ENCODE measurements at places on chromosomes 3 and 15.

- DNase-seq, result no peak
These were observed 960 bp downstream of the MFN1 start for GRCh38 chr3:179348325-179349013.

DNA sequence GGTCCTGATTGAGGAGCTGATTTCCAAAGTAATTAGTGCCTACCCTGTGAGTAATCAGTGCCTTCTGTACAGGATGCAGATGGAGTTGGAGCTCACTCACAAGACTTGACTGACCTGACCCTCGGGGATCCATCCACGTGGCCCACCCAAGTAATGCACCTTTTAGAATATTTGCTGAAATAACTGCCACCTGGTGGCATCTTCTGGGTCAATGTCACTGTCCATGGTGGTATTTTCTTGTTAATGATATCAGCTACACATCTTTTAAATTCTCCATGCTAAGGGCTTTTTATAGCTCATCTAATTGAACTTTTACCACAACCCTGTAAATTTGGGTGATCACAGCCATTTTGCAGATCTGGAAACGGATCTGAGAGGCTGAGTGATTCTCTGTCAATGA is 74.3 kb upstream of the ANKRD34C start:
- DNase-seq, result peak; percentile 7

- DNase-seq, result peak; percentile 45
These were observed 77.1 kb downstream of the WDR76 start for GRCh38 chr15:43903864-43904290.

- no peak for DNase-seq
These were observed 10.0 kb downstream of the FAM107A start for GRCh38 chr3:58567251-58567515.

GRCh38 chr3:30694148-30694547 is 87.7 kb downstream of the TGFBR2 start:
- DNase-seq, result no peak

DNA sequence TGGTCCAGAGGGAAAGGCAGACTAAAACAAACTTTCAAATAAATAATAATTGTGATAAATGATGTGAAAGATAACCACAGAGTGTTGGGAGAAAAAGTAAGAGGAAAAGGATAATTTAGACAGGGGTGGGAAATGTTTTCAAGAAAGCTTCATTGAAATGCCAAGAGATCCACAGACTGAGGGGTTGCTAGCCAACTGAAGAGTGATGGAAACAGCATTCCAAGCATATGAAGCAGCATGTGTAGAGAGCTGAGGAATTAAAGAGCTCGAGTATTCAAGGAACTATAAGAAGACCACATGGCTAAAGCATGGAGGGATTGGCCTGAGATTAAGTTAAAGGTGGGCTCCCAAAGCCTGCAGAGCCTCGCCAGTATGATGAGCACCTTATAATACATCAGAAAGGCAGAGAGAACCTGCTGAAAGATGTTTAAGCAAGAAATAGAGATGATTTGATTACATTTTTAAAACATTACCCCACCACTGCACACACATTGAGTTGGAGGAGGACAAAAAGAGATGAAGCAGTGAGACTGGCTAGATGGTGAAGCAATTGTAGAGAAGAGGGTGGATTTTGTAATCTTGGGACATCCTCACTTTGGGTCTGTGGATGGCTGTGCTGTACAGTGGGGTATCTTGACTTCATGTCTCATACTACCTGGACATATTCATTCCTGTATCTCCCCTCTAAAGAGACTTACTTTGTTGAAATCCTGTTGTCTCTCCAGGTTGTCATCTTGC is 100.8 kb downstream of the STAC start:
- DNase-seq, result no peak

DNA sequence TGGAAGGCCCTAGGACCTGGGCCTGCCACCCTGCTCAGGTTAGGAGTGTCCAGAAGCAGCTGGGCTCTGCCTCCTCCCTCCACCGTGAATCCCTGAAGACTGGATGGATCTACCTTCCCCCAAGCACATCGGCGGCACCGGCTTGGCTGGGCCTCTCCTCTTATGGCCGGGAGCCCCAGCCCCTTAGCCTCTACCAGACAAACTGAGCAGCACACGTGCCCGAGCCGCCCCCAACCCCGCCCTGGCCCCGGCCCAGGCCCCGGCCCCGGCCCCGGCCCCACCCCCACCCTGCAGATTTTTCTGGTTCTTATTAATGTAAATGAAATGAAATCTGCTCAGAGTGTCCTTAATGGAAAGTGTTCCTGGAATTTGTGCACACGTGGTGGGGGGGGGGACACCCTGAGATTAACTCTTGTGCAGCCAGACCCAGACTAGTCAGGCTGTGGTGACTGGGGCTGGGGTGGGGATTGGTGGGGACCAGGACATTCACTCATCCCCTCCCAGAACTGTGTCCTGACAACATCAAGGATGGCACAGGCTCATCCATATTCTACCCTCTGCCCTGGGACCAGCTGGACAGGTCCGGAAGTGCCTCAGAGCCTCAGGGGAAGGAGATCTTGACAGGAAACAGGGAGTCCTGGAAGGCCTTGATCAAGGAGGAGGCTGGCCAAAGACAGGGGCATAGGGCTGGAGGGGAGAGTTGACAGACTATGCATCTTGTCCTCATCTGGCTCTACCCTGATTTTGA is 30.9 kb upstream of the SEMA3F start:
- DNase-seq, result no peak

GRCh38 chr3:112602217-112602838 is 38.6 kb downstream of the CCDC80 start:
- no peak for DNase-seq

GRCh38 chr3:58064923-58065638 is 56.9 kb downstream of the FLNB start:
- no peak for DNase-seq

- DNase-seq, result peak; percentile 69
These were observed 78.8 kb downstream of the MCF2L2 start for GRCh38 chr3:183349421-183350157.

DNA sequence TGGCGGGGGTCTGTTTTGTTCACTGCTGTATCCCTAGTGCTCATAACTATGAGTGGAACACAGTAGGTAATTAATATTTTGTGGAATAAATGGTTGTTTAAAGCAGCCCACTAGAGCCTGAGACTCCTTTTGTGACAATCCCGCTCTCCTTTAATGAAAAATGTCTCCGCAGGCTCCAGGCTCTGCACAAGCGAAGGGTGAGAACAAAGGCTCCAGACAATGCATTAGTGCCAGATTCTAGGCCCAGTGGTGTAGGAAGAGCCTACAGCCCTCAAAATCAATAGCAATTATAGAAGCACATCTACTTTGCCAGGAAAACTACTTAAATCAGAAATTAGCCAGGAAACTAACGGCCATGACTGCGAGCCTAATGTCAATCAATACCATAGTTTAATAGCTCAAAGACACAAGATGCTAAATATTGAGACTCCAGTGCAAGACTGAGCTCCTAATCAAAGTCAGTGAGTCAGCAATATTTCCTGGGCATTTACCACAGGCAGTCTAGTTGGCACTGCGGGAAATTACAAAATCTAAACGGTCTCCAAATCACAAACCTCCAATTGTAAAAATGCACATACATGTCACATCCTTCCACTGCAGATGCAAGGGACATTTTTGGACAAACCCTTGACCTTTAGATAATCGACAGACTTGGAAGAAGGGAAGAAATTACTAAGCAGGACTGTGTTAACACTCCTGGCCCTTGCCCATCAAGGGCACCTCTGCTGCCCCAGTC is 2.3 kb downstream of the ANXA2 start:
- no peak for DNase-seq

DNA sequence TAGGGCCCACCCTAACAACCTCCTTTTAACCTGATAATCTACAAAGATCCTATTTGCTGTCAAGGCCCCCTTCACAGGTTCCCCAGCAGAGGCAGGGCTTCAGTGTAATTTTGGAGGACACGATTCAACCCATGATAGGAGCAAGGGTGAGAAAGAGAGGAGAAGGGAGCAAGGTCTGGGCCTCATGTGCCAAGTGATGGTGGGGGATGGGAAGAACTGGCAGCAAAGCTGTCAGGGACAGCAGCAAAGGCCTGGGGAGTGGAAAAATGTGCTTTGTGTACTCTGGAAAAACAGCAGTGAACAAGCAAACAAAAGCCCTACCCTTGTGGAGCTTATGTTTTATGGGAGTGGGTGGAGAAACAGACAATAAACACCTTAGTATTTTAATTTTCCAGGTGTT is 2.7 kb upstream of the GALNT15 start:
- DNase-seq, result no peak

- no peak for DNase-seq
These were observed 393.7 kb upstream of the RGMA start for GRCh38 chr15:93482731-93483130.

GRCh38 chr15:53976844-53977392 is 1.3 kb upstream of the UNC13C start:
- DNase-seq, result no peak

DNA sequence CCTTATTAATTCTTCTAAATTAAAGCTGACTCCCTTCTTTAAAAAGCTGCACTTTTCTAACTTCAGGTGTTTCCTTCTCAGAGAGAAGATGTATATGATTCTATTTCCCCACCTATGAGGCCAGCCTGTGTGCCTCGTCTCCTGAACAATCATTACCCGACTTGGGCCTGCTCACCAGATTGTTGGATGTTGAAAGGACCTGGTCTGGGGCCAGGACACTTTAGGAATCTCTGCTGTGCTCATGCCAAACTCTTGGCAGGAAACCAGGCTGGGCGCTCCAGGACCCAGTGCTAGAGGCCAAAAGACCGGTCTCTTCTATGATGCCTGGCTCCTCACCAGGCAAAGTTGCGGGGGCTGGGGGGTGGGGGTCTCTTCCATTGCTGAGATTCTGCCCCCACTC is 16.9 kb upstream of the LRRC31 start:
- DNase-seq, result no peak

DNA sequence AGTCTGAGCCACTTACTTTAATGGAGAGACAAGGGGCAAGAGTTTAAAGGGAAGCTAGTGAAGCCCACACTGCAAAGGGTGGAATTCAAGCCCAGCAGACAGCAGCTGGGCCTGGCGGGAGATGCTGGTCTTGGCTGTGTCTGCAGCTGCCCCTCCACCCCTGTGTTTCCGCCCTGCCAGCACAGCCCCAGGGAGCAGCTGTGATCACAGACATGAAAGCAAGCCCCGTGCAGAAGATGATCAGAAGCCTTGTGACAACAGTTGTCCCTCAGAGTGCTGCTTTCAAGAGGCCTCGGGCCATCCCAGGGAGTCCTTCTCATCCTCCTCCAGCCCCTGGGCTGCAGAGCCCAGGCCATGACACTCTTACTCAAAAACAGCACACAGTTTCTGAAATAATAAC is 24.1 kb upstream of the SLC6A1 start:
- DNase-seq, result no peak

GRCh38 chr3:172982736-172983364 is 158.2 kb downstream of the SPATA16 start:
- peak; percentile 3 for DNase-seq

- DNase-seq, result no peak
These were observed 90.3 kb downstream of the MEX3B start for GRCh38 chr15:81955382-81956062.

DNA sequence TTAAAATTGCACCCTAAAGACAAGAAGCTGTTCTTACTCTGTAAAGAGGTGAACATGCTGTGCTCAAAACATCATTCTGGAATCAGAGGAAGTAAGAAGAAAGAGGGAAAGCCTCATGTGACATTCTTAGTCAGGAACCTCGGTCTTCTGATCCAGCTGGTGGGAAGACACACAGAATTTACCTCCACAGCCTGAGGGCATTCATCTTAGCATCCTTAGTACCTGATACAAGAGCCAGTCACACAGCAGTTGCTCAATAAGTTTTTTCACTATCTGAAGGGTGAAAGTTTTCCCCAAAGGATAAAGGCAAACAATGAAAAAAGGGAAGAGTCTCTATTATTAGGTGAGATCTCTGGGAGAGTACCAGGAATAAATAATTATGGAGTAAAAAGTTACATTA is 116.8 kb downstream of the SEMA6D start:
- DNase-seq, result no peak

DNA sequence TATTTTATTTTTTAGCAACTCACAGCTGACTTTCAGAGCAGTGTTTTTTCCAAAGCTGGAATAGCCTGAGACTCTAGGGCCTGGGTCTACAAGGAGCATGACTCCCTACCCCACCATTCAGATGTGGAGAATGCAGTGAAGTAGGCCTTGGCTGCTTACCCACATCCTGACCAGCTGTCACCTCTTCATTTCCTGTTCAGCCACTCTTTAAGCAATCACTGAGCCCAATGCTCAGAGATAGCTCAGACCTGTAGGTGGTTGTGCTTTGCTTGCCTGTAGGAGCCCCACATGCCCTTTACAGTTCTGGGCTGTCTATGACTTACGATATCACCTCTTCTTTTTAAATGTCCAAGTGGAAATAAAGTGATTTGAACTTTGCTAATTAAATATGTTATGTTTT is 148.1 kb downstream of the NEK11 start:
- peak; percentile 86 for DNase-seq

DNA sequence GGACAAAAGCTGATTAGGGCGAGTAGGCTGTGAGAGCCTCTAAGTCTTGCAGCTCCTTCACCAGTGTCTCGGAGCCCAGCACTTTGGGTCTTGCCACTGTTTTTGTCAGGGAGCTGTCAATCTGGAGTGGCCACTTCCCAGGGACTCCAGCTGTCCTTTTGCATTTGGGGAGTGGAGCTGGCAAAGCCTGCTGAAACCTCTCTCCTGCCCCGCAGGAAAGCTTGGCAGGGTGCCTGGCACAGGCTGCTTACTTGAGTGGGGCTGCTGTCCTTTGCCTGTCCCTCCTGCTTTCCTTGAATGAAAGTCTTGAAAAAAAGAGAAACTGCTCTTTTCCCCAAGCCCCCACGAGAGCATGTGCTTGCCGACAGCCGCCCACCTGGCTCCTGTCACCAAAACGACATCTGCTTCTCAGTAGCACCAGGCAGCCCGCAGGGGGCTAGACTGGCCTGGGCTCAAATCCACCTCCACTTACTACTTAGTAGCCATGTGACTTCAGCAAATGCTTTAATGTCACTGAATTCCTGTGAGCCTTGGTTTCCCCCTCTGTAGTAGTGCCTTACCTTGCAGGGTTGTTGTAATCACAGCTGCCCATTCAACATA is 13.7 kb downstream of the USP13 start:
- no peak for DNase-seq

DNA sequence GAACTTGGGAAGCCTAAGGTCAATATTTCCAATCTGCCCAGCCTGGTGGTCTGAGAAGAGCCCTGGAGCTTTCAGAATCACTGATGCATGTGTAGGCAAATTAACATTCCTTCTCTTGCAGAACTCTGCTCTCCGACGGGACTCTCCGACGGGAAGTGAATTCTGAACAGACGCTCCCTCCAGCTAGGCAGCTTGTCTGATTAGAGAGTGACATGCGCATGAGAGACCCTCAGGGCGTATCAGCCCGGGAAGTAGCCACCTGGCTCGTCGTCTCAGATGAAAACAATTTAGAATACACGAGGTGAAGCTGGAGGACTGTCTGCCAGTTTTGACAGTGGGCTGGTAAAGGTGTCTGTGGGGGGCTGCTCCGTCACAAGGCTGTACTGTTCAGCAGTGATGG is 103.1 kb downstream of the DGKG start:
- no peak for DNase-seq

GRCh38 chr3:132288357-132288756 is 28.9 kb upstream of the ACP3 start:
- DNase-seq, result no peak

- no peak for DNase-seq
These were observed 362.6 kb upstream of the PLSCR5 start for GRCh38 chr3:146967783-146968182.

GRCh38 chr3:13011573-13012220 is 61.5 kb downstream of the IQSEC1 start:
- peak; percentile 56 for DNase-seq

GRCh38 chr3:172513488-172513887 is 9.7 kb downstream of the TNFSF10 start:
- no peak for DNase-seq

GRCh38 chr3:124663690-124664089 is 66.6 kb upstream of the UMPS start:
- DNase-seq, result no peak

- no peak for DNase-seq
These were observed 184.3 kb downstream of the TJP1 start for GRCh38 chr15:29638011-29638410.

Data from Jurkat, Clone E6-1 (cell line).